ENCODE measurements at places on chromosomes 5 and 9. TPM values are rescaled to one million over a fixed set of nuclear protein-coding genes. Genes with fewer than 3 reads are reported as not detected.

The ENHO gene
- not detected for total RNA-seq

The C5orf52 gene
- total RNA-seq = not detected

The C5orf22 gene
- 26.9 TPM for total RNA-seq

The SNX24 gene
- 7.2 TPM for total RNA-seq

The PDE6A gene
- total RNA-seq = not detected

The KIF24 gene
- total RNA-seq = 0.32 TPM

The CFAP157 gene
- total RNA-seq = 0.25 TPM

The FER gene
- total RNA-seq = 11.3 TPM

The SHOC1 gene
- total RNA-seq = not detected

The PPP2R2B gene
- total RNA-seq = 3.1 TPM

The GPBP1 gene
- 137 TPM for total RNA-seq

The NMUR2 gene
- total RNA-seq = not detected

The FAM200C gene
- total RNA-seq = 1.1 TPM

The HTR1A gene
- not detected for total RNA-seq

DNA sequence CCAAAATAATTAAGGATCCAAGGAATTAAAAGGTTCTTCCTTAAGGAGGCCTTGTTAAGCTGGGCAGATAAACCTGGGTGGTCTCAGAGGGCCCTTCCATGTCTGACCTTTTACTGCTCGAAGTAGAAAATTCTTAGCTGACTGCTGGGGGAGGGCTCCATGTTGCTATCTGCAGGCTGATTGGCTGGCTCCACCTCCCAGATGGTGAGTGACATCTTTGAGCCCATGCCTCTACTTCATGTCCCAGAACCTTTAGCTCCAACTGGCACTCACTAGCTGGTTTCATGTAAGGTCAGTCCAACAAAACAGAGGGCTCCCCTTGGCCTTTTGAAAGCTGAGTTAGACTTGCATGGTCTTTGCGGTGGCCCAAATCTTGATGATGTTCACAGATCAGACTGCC, 188.2 kb downstream of the PAX5 start:
- H3K4me1 ChIP-seq = no peaks in the 10 kb centered on the region
- H3K27ac ChIP-seq = no peak overlapping the region
- H3K27me3 ChIP-seq = no peaks in the 10 kb centered on the region
- no peaks in the 10 kb centered on the region for H3K36me3 ChIP-seq

- H3K4me3 ChIP-seq = no peak overlapping the region
- no peaks in the 10 kb centered on the region for H3K4me1 ChIP-seq
- no peak for DNase-seq
- H3K27me3 ChIP-seq = no peaks in the 10 kb centered on the region
- H3K27ac ChIP-seq = no peak overlapping the region
Measured at GRCh38 chr5:19001539-19001938, 986.5 kb downstream of the CDH18 start.

GRCh38 chr5:83543898-83544297, 72.4 kb downstream of the VCAN start:
- no peaks in the 10 kb centered on the region for H3K27me3 ChIP-seq
- H3K36me3 ChIP-seq = no peaks in the 10 kb centered on the region
- no peak overlapping the region for H3K27ac ChIP-seq
- DNase-seq = no peak

GRCh38 chr5:32503261-32503660, 58.7 kb upstream of the ZFR start:
- no peaks in the 10 kb centered on the region for H3K27me3 ChIP-seq
- no peaks in the 10 kb centered on the region for H3K36me3 ChIP-seq
- H3K4me3 ChIP-seq = no peak overlapping the region
- no peak for DNase-seq

DNA sequence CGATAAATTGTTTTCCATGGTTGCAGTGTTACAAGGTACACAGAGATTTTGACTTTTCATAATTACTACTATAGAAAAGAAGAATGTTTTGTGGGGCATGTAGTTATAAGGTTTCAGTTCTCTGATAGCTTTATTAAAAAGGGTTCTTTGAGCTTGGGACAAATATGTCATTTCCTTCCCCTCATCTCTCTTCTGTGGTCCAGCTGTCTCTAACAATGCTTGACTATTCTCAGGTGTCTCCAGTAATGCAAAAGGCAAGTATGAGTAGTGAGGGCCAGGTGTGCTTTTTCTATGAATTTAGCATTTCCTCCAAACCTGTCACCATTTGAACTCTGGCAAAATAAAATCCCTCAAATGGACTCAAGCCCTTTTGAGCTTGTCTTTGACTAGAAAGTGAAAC, 84.3 kb downstream of the SLF1 start:
- H3K4me1 ChIP-seq = no peaks in the 10 kb centered on the region
- H3K4me3 ChIP-seq = no peak overlapping the region
- H3K36me3 ChIP-seq = no peaks in the 10 kb centered on the region

DNA sequence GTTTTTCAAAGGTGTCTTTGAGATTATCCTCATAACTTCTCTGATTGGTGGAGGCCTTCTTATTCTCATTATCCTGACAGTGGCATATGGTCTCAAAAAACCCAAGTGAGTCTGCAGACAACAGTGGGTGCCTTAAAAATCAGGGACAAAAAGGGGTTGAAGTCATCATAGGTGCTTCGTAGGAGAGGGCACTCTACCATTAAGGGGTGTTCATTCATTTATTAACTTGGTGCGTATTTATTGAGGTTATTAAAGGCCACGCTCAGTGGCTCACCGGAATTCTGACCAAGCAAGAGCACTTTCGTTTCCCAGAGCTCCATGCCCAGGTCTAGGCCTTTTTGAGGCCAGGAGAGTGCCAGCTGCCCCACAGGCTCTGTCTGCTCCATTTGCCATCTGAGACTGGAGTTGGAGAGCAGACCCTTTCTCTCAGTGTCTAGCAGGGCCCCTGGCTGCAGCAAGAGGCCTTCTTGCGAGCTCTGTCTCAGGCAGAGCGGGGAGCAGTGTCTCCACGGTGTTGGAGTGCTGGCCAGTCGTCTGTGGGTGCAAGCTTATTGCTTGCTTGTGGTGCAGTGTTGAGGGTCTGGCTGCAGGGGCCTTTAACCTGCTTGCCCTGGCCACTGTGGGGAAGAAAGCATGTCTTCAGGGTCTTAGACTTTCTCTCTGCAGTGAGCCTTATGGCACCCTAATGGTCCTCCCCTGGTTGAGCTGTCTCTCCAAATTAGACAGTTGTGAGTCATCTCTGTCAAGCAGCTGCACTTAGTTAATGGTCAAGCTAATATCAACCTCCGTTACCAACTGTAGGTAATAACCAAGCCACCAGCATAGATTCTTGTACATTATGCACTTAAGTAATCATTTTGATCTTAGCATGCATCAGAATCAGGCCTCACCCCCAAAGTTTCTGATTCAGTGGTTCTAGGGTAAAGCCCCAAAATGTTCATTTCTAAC, 62.6 kb downstream of the IL31RA start:
- no peak overlapping the region for H3K27ac ChIP-seq
- DNase-seq = no peak
- H3K4me1 ChIP-seq = no peaks in the 10 kb centered on the region
- H3K36me3 ChIP-seq = no peaks in the 10 kb centered on the region
- no peak overlapping the region for H3K4me3 ChIP-seq

- no peak for DNase-seq
- H3K27ac ChIP-seq = no peak overlapping the region
- peaks cover 33% of the 10 kb centered on the region for H3K36me3 ChIP-seq
Measured at GRCh38 chr5:132640613-132641012, 17.4 kb upstream of the IL13 start.

GRCh38 chr5:110815916-110816605, 77.3 kb downstream of the SLC25A46 start:
- no peak overlapping the region for H3K4me3 ChIP-seq
- H3K36me3 ChIP-seq = no peaks in the 10 kb centered on the region
- no peak for DNase-seq
- H3K27me3 ChIP-seq = no peaks in the 10 kb centered on the region

DNA sequence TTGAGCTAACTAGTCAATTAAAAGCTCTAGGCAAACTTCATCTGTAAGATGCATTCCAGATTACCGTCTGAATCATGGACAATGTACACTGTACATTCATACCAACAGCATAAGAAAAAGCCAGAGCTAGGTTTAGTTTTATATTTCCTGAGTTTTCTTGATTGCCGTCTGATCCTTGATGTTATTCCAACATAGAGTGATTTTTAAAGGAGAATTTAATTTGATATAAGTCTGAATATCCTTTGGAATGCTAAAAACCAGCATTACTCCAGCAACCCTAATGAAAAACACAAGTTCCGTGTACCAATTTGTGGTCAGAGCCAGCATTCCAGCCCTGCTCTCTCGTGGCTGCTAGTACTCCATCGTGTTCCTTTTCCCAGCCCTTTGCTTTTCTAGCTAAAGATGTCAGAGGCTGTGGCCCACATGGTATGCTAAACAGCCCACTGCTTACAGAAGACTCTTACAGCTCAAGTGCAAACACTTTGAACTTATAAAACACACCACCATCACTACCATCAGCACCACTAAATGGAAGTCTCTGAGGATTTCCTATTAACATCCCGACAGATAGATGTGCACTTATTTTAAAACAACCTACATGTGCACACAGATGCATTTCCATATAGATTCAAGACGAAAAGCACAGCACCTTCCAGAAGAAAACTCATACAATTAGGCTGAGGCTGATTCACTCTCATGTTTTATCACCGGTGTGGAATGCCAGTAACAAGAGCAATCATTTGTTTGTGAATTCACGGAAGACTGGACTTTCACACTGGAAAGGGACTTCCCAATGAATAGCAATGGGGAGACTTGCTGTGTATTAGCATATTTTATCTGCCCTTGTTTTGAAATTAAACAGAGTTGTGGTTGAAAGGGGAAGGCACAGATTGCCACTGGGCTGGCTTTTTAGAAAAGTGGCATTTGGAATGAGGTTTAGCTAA, 246.9 kb upstream of the GAS1 start:
- no peak overlapping the region for H3K4me3 ChIP-seq
- no peaks in the 10 kb centered on the region for H3K4me1 ChIP-seq
- no peaks in the 10 kb centered on the region for H3K36me3 ChIP-seq
- no peaks in the 10 kb centered on the region for H3K27me3 ChIP-seq

- peaks cover 20% of the 10 kb centered on the region for H3K4me1 ChIP-seq
- no peaks in the 10 kb centered on the region for H3K36me3 ChIP-seq
- DNase-seq = no peak
- H3K4me3 ChIP-seq = peak overlapping the region; percentile 45
- peaks cover 6% of the 10 kb centered on the region for H3K27me3 ChIP-seq
Measured at GRCh38 chr9:129597355-129598088, 23.4 kb downstream of the C9orf50 start.

- no peak overlapping the region for H3K27ac ChIP-seq
- H3K27me3 ChIP-seq = no peaks in the 10 kb centered on the region
- no peak for DNase-seq
- H3K36me3 ChIP-seq = no peaks in the 10 kb centered on the region
- no peak overlapping the region for H3K4me3 ChIP-seq
Measured at GRCh38 chr9:82034956-82035731, 46.6 kb downstream of the SPATA31D1 start.

- H3K4me3 ChIP-seq = no peak overlapping the region
- H3K27ac ChIP-seq = no peak overlapping the region
Measured at GRCh38 chr5:133256276-133256675, 204.5 kb downstream of the HSPA4 start.

GRCh38 chr5:180370861-180371641, 17.9 kb upstream of the GFPT2 start:
- no peak overlapping the region for H3K4me3 ChIP-seq
- H3K27ac ChIP-seq = no peak overlapping the region
- no peaks in the 10 kb centered on the region for H3K4me1 ChIP-seq
- no peak for DNase-seq

DNA sequence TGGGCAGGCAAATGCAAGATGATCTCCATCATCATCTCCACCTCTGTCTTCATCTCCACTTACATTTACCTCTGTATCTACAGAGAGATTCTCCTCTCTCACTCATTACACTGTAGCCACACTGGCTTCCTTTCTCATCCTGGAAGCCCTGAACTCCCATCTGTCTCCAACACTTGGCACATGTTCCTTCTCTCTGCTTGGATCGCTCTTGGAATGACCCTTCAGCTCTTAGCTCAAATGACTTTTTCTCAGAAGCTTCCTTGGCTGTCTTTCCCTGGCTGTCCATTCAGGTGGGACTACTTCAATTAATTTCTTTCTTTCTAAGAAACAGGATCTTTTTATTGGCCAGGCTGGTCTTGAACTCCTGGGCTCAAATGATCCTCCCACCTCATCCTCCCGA, 120.0 kb upstream of the KLF4 start:
- H3K4me1 ChIP-seq = no peaks in the 10 kb centered on the region
- no peaks in the 10 kb centered on the region for H3K27me3 ChIP-seq
- H3K36me3 ChIP-seq = no peaks in the 10 kb centered on the region

DNA sequence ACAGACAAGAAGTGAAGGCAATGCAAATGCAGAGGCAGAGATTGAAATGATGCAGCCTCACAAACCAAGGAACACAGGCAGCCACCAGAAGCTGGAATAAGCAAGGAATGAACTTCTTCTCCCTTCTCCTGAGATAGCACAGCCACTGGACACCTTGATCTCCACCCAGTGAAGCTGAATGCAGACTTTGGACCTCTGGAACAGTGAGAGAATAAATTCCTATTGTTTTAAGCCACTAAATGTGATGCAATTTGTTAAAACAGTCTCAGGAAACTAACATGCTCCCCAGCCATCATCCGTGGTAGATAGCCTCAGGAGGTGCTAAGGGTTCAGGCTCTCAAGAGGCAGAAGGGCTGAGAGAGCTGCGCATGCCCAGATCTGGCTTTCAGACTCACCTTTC, 512.2 kb upstream of the ZNF608 start:
- H3K27me3 ChIP-seq = no peaks in the 10 kb centered on the region
- no peaks in the 10 kb centered on the region for H3K36me3 ChIP-seq
- no peak overlapping the region for H3K27ac ChIP-seq
- H3K4me3 ChIP-seq = no peak overlapping the region
- no peaks in the 10 kb centered on the region for H3K4me1 ChIP-seq

DNA sequence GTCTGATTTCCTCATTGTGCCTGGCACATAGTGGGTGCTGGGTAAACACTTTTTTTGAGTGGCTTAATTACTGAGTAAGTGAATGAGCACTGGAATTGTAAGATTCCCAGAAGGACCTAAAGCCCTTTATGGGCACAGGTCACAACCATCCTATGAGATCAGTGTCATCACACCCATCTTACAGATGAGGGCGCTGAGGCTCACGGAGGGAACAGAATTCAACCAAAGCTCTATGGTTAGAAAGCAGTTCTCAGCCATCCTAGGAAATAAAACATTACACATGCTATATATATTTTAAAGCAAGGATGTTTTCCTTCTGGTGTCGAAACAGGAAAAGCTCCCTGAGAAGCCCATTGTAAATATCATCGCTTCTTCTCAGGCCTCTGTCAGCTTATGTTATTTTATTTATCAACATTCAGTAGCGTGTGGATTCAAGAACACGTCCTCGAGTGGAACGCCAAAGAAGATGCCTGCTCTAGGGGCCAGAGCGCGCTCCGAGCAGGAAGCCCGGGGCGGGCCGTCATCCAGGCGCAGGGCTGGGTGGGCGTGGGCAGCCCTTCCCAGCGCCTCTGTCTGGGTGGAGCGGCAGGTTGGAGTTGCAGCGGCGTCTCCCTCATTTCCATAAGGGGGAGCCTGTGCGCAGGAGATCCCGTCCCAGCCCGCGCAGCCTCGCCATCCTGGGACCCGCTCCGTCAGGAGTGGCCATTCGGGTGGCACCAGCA, 155.8 kb upstream of the SMIM23 start:
- H3K4me1 ChIP-seq = no peaks in the 10 kb centered on the region
- no peaks in the 10 kb centered on the region for H3K36me3 ChIP-seq
- no peak overlapping the region for H3K4me3 ChIP-seq
- no peaks in the 10 kb centered on the region for H3K27me3 ChIP-seq
- no peak for DNase-seq

Data from CD4-positive, alpha-beta memory T cell (primary cell).